ENCODE measurements at places on chromosomes 3 and 15.

DNA sequence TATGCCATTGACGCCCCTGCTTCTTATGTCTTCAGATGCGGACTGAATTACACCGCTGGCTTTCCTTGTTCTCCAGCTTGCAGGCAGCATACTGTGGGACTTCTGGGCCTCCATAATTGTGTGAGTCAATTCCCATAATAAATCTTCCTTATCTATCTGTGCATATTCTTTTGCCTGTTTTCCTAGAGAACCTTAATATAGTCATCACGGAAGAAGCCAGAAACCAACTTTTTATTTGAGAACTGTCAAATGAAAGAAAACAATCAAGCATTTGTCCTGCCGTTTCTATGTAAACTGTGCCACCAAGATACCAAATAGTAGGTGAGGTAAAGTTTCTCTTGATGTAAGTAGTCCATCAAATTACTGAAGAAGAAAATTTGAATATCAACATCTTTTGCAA, 51.8 kb upstream of the B3GALNT1 start:
- no peak for DNase-seq

GRCh38 chr15:52350423-52350822, 54.8 kb upstream of the MYO5C start:
- DNase-seq, result no peak

- no peak for DNase-seq
Measured at GRCh38 chr3:50208677-50209344, 3.7 kb downstream of the SLC38A3 start.

GRCh38 chr15:29183071-29183831, 86.4 kb downstream of the NSMCE3 start:
- DNase-seq, result no peak

GRCh38 chr3:39021465-39022285, 30.1 kb downstream of the SCN11A start:
- DNase-seq, result no peak

GRCh38 chr3:53318522-53318921, 28.8 kb downstream of the DCP1A start:
- no peak for DNase-seq

GRCh38 chr3:176351408-176351807, 845.9 kb downstream of the TBL1XR1 start:
- DNase-seq, result no peak

DNA sequence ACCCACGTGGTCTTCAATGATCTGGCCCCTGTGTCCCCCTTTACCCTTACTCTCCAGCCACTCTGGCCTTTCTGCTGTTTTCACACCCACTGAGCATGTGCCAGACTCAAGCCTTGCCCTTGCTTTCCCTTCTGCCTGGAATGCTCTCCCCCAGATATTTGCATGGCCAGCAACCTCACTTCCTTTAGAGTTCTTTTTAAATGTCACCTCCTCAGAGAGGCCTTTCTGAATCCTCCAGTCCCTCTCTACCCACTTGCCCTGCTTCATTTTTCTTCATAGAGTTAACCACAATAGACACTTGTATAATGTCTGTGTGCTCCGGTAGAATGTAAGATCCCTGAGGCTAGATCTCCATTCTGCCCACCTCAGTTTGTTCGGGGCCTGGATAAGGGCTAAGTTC, 39.4 kb upstream of the TIPARP start:
- no peak for DNase-seq

- no peak for DNase-seq
Measured at GRCh38 chr3:147427746-147428145, 18.6 kb downstream of the ZIC1 start.
